NCI-H2029 treated with DMSO at 0.1 percent for 48 hours (cell line): ENCODE measurements at places on chromosomes 16 and 17.

DNA sequence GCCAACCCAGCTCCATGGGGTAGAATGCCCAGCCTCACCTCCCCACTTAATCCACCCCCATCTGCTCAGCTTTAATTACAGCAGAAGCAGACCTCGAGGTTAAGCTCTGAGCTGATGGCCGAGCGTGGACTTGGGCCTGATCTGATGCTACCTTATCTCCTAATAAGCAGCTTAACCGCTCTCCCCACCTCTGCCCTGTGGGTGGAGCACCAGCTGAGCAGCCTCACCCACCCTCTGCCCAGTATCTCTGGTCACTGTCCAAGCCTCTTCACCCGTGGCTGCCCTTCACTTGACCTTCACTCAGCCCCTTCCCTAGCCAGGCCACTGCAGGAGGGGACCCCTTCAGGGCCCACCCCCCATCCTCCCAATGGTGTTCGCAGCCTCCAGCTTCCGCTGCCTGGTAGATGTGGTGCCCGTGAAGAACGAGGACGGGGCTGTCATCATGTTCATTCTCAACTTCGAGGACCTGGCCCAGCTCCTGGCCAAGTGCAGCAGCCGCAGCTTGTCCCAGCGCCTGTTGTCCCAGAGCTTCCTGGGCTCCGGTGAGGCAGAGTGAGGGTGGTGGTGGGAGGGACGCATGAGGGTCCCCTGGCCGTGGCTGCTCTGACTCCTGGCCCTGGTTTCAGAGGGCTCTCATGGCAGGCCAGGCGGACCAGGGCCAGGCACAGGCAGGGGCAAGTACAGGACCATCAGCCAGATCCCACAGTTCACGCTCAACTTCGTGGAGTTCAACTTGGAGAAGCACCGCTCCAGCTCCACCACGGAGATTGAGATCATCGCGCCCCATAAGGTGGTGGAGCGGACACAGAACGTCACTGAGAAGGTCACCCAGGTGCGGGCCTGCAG, 6.8 kb downstream of the KCNH6 start:
- no peak for DNase-seq

- no peak for DNase-seq
These were observed 5.8 kb upstream of the CHCT1 start for GRCh38 chr17:60416368-60416925.

GRCh38 chr16:15418206-15418605, 16.2 kb upstream of the BMERB1 start:
- DNase-seq: no peak

- no peak for DNase-seq
These were observed 38.5 kb downstream of the TBC1D16 start for GRCh38 chr17:79997011-79997660.

DNA sequence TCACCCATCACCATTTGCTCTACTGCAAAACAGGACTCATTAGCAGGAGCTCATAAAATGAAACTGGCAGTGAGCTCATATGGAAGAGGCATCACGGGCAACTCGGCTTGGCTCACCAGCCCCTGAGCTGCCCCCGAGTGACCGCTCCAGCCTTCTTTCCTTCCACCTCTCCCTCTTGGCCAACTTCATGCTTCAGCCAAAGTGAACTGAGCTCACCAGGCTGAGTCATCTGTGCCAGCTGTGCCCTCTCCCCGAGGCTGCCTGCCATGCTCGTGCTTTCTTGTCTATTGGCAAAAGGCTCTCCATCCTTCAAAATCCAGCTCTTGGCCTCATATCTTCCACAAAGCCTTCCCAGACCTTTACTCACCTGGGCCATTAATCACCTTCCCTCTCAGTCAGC, 391.4 kb downstream of the WWOX start:
- no peak for DNase-seq

- no peak for DNase-seq
These were observed 81.2 kb downstream of the TIMM22 start for GRCh38 chr17:1077986-1078711.

- DNase-seq: no peak
These were observed 6.9 kb upstream of the DBNDD1 start for GRCh38 chr16:90026135-90026534.

GRCh38 chr16:3170440-3171180, 17.4 kb upstream of the OR1F1 start:
- DNase-seq: no peak

DNA sequence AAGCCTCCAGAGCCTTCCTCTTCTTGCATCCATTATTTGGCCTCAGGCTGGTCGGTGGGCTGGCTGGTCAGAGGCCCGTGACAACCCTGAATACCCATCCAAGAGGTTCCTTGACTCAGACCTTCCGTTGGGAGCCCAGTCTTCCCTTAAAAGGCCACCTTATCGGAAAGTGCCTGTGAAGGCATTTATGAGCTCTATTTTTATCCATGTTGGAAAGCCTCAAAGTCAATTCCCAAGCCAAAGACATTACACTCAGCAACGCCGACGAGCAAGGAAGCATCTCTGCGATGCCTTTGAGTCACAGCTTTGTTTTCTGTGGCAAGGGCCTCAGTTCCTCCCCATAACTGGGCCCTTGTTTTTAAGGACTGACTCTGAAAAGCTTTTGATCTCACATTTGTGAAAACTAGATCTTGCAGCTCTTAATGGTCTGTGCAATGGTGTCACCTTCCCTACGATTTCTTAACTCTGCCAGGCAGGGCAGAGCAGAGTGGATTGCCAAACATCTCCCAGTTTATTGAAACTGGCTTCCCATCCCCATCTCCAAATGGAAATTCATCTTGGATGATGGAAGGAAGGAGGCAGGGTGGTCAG, 13.3 kb upstream of the SPOP start:
- no peak for DNase-seq

DNA sequence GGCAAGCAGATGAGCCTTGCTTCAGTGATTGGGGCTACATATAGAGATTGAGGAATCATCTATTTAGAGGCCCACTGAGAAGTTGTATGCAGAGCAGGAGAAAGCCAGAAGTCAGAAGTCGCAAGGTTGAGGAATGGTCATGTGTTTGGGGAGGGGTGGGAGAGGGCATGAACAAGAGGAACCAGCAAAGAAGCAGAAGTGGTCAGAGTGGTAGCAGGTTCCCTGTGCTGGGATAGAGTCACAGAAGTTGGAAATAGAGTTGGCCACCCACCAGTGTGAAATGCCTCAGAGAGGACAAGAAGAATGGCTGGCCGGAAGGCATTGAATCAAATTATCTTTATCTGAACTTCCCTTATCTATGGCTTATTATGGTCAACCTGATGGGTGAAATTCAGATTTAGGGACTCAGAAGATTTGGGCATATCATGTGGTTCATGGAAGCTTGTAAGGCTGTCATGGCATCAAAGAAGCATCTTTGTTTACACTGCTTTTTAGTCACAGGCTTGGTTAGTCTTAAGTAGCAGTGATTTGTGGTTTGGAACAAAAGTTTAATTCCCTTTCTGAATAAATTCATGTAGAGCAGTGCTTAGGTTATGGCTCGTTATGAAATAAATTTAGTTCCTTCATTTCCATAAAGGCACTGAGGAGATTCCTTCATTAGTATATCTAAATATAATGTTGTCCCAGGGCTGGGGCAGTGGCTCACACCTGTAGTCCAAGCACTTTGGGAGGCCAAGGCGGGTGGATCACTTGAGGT, 19.7 kb downstream of the MAP3K3 start:
- no peak for DNase-seq

DNA sequence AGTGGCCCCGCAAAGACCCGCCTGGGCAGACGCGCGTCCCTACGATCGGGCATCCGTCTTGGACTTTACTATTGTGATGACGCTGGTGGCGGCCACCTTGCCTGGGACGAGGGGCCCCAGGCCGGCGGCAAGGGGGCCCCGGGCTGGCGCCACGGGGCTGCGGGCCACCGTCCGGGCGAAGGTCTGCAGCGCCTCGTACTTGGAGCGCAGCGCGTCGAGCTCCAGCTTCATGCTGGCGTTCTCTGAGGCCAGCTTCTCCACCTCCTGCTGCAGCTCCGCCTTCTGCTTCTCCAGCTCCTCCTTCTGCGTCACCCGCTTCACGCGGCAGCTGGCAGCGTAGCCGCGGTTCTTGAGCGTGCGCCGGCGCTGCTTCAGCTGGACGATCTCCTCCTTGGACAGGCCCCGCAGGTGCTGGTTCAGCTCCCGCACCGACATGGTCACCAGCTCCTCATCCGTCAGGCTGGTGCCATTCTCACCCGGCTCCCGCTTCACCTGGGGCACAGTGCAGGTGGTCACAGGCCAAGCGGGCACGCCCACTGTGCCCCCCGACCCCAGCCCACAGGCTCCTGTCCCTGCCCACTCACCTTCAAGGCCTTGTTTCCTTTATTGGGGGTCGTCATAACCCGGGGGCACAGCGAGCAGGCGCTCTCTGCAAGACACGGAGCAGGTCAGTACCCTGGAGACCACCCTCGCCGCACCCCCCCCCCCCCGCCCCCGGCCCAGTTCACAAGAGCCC, 4.8 kb upstream of the SIRT7 start:
- no peak for DNase-seq

GRCh38 chr16:72542102-72542501, 370.1 kb upstream of the PMFBP1 start:
- DNase-seq: no peak

DNA sequence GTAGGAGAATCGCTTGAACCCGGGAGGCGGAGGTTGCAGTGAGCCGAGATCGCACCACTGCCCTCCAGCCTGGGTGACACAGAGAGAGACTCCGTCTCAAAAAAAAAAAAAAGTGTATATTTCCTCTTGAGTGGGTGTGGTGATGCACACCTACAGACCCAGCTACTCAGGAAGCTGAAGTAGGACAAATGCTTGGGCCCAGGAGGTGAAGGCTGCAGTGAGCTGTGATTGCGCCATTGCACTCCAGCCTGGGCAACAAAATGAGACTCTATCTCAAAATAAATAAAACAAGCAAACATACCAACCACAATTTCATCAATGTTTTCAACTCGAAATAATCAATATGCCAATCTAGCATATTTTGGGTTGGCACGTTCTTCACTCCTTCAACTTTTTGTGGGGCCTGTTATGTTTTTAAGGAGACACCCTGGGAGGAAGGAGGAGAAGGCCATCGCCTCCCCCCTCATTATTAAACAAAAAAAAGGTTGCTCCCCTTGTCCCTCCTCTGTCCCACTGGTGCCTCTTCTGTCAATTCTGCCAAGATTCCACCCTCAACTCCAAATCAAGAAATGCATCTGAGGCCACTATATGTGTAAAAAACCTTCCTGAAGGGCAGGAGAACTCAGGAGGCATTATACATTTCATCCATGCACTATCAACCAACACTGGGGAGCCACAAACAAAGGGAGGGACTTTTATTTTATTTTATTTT, 52.4 kb upstream of the ATF7IP2 start:
- DNase-seq: no peak

GRCh38 chr17:58755269-58755576, 431 bp upstream of the PPM1E start:
- DNase-seq: no peak

- DNase-seq: no peak
These were observed 8.2 kb downstream of the ZNF19 start for GRCh38 chr16:71480956-71481355.

- DNase-seq: no peak
These were observed 3.3 kb upstream of the LMF1 start for GRCh38 chr16:974001-974601.

DNA sequence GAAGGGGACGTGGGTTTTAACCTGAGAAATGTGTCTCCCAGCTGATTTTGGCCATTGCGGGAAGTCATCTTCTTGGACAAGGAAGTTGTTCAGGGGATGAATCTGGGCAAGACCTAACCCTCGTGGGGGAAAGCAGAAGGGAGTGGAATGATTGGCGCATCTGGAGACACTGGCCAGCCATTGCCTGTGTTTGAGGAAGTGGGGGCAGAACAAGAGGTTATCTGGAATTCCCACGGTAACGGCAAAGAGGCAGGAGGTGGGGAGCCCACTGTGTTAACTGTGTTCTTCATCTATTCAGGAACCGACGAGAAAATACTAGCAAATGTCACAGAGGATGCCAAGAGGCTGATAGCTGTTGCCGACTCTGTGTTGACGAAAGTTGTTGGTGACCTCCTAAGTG, 66.9 kb downstream of the RNF213 start:
- DNase-seq: no peak

GRCh38 chr17:81599719-81600486, 37.0 kb downstream of the NPLOC4 start:
- DNase-seq: no peak

- no peak for DNase-seq
These were observed 147.8 kb downstream of the PRKCA start for GRCh38 chr17:66450008-66450851.

- DNase-seq: no peak
These were observed 122.6 kb upstream of the FOXF1 start for GRCh38 chr16:86387468-86388440.

DNA sequence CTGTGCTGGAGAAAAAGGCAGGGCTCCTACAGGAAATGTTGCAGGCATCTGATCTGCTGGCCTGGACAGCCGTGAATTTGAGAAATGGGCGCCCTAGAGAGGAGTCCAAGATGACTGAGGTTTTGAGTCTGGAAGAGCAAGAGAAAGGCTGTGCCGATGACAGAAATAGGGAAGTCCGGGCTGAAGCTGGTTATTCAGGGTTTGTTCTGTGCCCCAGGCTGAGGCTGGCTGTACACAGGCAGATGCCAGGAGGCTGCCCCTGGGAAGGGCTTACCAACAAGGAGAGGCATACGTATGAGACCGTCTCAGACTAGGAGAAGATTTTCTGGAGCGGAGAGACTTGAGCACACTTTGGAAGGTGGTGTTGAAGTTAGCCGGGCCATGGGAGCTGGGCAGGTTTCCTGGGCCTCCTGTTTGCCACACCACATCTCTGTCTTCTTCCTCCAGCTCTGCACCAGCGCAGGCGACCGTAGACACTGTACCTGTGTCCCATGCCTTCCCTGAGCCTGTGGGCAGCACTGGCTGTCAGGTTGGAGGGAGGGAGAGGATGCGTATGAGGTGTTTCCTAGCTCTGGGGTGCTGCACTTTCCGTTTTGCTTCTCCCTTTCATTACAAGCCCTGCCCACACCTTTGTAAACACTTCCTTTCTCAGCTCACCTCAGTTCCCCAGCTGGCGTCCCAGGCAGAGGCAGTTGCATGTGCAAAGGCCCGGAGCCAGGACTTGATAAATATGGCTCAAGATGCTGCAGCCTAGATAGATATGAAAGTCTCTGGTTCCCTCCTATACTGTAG, 80.8 kb downstream of the SPECC1 start:
- no peak for DNase-seq
